ENCODE measurements at places on chromosomes 1 and 21.
A peak's percentile ranks its signal among the peaks of the same experiment; 100 is the strongest.

GRCh38 chr1:110464340-110464739, 13.4 kb downstream of the PROK1 start:
- no peak for DNase-seq

DNA sequence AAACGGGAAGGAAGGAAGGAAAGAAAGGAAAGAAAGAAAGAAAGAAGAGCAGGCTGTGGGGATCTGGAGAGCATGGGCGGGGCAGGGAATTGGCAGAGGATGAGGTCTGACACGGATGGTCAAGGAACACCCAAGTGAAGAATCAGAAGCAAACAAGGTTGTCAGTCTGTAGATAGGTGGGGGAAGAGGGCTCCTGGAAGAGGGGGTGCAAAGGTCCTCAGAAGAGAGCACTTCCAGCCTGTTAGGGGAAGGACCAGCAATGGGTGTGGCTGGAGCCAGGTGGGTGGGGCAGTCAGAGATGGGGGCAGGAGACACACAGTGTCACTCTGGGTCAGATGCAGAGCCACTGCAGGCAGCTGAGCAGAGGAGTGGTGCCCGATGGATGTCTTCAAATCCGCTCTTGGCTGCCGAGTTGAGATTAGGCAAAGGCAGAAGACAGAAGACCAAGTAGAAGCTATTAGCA, 11.0 kb upstream of the PLA2G2C start:
- peak; percentile 36 for DNase-seq

DNA sequence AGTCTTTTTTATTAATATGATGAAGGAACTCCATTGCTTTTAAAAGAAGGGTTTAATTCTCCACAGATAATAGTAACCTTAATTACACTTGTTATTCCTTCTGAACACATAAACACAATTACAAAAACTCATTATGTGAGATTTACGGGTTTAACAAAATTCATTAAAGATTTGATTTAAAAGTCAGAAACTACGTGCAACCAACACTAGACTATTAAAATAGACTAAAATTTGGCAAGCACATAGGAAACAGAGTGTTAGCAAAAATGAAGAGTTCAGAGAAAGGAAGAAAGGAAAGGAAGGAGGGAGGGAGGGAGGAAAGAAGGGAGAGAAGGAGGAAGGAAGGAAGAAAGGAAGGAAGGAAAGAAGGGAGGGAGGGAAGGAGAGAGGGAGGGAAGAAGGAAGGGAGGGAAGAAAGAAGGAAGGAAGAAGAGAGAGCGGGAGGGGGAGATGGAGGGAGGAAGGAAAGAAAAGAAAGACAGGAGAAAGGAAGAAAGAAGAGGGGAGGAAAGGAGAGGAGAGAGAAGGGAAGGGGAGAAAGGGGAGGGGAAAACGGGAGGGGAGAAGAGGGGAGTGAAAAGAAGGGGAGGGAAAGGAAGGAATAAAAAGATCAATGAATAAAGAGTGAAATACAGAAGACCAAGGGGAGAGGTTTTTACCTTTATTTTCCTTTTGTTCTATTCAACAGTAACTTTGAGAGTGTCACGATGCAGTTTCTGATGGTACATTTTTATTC, 123.4 kb upstream of the LYPLAL1 start:
- DNase-seq: no peak

DNA sequence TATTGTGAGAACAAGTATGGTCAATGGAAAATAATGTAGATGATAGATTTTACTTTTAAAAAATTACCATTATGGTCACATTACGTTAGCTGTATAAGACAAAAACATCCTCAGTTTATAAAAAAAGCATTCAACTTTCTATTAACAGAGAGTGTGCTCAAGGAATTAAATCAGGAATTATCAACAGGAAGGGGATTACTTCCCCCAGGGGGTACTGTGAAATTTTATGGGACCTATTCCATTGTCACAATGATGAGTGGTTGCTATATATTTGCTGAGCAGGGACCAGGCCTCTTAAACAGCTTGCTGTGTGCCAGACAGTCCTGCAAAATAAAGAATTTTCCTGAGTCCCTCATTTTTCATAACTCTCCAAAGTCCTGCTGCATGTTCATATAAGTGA, 21.2 kb downstream of the JAM2 start:
- no peak for DNase-seq

DNA sequence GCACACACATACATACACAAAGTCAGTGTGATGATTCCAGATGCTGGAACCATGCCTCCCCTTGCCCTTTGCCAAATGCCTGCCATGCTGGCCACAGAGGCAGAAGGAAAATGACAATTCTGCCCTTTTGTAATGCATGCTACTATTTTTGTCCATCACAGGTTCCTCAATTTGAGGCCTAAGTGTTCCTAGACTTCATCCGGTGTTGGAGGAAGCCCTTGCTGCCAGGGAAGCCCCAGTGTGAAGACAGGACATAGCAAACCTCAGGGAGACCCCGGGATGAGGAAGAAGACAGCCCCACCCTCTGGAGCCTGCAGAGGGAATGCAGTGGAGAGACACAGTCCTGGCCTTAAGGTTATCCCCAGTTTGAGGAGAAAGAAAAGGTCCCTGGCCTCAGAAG, 14.4 kb downstream of the PRR9 start:
- DNase-seq: no peak

DNA sequence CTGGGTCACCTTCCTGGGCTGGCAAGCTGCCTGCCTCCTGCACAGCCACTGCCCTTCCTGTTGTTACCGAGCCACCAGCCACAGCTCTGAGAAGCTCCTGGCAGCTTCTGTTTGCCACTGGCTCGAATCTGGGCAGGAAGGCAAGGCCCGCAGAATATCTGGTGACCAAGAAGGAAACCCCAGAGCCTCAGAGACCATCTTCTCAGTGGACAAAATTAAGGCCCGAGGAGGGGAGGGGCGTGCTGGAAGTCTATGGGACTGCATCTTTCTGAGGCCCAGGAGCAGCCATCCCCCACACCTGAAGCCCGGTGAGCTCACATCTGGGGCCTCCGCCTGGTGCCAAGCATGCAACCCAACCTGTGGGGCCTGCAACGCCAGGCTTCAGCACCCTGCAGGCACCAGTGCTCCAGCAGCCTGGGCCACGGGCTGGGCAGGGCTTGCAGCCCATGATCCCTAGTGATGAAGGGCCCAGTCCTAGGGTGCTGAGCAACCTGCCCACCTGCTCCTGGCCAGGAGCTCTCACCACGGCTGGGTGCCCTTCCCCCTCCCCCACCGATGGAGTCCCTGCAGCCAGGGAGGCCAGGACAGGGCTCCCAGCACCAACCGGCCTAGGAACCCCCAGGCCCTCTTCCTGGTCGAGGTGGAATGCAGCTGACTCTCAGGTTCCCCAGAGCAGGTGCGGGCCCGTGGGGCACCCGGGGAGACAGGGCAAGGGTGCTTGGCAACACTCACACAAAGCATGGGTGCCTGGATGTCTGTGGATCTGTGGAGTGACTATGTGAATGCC, 879 bp downstream of the CPTP start:
- peak; percentile 58 for DNase-seq

- no peak for DNase-seq
Observed at GRCh38 chr1:86396498-86396890, 371 bp upstream of the ODF2L start.

DNA sequence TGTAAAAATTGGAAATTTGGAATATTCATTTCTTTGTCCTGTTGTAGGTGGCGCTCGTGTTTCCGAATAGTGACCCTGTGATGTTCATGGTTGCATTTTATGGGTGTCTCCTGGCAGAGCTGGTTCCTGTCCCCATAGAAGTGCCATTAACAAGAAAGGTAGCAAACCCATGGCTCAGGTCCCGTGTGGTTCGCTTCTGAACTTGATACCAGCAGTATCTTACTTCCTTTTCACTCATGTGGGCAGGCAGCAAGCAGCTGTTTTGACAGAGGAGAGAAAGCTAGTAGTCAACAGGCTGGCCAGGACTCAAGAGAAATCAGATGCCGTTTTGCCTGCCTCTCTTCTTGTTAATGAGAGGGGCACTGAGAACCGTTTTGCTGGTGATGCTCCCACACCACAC, 72.8 kb downstream of the S100B start:
- DNase-seq: no peak

GRCh38 chr1:167808104-167808503, 86.3 kb downstream of the MPZL1 start:
- no peak for DNase-seq

DNA sequence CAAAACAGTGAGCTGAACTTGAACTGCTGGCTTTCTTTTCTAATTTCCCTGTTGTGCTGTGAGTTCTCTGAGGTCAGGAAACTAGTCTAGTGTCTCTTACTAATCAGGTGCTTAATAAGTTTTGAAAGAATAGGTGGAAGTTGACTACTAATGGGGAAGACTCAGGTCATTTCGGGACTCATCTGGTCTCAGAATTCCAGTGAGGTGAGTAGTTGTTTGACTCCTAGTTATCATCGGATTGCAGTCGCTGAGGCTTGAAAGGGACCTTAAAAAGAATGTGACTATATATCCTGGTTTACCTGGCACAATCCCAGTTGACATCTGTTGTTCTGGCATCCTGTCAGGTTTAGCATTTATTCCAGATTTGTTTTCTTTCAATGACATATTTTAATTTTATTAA, 81.4 kb upstream of the SPAG17 start:
- DNase-seq: no peak

- DNase-seq: no peak
Observed at GRCh38 chr1:162663086-162663485, 30.8 kb downstream of the DDR2 start.

DNA sequence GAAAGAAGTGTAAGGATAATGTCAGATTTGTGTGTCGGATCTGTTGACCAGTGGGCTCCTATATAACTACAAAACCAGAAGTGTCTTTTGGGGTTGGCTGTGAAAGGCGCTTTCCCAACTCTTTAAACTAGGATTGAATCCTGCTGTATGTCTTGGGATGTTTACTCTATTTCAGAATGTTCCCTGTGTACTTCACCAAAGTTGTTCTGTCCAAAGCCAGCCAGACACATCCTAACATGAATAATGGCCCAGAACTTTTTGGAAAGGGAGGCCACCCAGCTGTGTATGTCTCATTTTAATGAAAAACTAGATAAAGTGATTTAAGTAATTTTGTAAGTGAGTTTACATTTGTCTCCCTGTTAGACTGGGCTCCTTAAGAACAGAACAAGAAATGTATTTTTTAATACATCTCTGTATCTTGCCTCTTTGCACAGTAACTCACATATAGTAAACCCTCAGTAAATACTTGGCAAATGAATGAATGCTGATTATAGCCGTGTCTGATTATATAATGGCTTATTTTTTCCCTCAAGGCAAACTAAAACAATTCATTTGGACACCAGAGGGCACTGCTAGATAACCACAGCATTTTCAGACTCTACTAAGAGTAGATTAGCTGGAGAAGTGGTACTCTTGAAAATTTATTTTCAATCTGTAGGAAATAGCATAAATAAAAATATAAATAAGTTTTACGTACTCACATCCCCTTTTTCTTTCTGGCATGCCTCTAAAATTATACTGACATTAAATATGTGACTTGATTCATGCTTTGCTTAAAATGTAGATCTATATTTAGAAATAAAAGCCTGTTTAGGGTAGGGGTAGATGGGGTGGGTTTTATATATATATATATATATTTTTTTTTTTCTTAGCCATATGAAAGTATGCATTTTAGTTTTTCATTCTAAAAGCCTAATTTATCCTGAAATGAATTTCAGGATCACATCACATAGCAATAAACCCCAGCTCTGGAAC, 23.8 kb downstream of the TSEN15 start:
- DNase-seq: peak; percentile 38

DNA sequence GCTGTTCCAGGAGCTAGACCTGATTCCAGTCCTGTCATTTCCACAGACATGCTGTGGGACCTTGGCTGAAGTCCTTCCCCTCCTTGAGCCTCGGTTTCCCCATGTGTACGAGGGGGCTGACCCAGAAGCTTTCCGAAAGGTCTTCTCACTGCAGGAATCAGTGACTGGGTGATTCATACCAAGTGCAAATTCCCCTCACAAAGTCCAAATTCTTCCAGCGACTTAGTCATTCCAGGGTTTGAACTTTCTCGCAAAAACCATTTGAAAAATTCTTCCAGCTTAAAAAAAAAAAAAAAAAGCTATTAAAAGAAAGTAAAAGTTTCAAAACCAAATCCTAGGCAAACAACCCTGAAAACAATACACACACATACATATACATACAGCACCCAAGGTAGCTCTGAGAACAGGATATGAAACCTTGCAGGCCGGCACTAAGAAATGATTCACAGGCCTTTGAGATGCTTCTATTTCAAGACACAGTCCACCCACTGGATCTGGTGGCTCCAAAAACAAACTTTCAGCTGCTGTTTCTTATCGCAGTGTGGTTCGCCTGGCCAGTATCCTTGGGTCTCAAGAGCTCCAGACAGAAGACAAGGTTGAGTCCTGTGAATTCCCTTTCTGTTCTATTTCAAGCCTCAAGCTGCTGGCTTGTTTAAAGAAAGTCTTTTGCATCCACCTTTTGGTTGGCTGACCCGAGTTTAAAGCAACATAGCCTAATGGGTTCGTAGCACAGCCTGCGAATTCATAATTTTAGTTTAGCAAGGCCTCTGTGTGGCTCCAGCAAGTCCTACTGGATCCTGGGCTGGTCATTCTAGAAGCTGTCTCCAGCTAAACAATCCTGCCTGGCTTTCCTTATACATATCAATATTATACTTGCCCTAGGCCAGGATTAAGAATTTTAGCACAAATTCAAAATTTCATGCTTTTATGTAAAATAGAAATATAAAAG, 18.0 kb upstream of the ID3 start:
- DNase-seq: no peak

DNA sequence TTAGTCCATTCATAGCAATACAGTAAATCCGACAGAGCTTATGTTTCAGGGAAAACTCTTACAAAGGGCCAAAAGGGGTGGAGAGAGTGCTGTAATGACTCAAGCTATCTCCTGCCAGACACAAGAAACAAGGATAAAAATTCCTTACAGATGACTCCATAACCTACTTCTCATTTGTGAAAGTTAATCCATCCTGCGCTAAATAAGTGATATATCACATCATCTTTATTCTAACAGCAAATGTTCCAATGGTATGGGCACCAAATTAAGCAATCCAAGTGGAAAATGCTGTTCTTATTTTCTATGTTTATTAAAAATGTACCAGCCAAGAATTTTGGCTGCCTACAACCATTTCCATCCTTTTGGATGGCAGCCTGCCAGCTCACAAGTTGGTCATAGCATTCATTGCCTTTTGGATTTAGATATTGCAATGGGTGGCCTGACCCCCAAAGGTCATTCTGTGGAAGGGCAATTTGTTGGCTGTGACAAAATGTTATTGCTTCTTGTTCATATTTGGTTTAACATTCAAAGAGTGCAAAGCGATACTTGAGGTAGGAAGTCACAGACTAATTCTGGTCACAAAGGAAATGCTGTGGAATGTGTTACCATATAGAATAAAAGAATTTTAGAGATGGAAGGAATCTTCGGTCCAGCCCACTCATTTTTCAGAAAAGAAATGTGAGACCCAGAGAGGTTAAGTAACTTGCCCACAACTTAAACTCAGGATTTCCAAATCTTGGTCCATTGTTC, 2.8 kb upstream of the ENAH start:
- peak; percentile 33 for DNase-seq
